ENCODE measurements at places on chromosomes 1 and 21. TPM values are rescaled to one million over a fixed set of nuclear protein-coding genes. Genes with fewer than 3 reads are reported as not detected.

The CCDC190 gene
- total RNA-seq = 13.9 TPM

The KIF14 gene
- total RNA-seq = 29.7 TPM

The HCRTR1 gene
- total RNA-seq = not detected

The TMEM35B gene
- total RNA-seq = 42.7 TPM

The C1orf56 gene
- 4.7 TPM for total RNA-seq

The XCL2 gene
- not detected for total RNA-seq

The S100A16 gene
- total RNA-seq = 705 TPM

The PLPP3 gene
- total RNA-seq = 49.5 TPM

The UBE2U gene
- not detected for total RNA-seq

The ADAR gene
- 99.0 TPM for total RNA-seq

The PRDM16 gene
- not detected for total RNA-seq

The SERPINC1 gene
- not detected for total RNA-seq

The C8B gene
- not detected for total RNA-seq

The COL6A2 gene
- total RNA-seq = 452 TPM

The SERTAD4 gene
- total RNA-seq = 0.06 TPM

The CATSPERE gene
- total RNA-seq = 0.11 TPM

The SLC22A15 gene
- total RNA-seq = 3.4 TPM

The TNFRSF25 gene
- 0.58 TPM for total RNA-seq

The IL20 gene
- not detected for total RNA-seq

The LRRC71 gene
- not detected for total RNA-seq

The ADAMTS1 gene
- 82.8 TPM for total RNA-seq

The SGIP1 gene
- total RNA-seq = 4.3 TPM

The CHI3L2 gene
- 0.83 TPM for total RNA-seq

The TNFRSF14 gene
- total RNA-seq = 13.1 TPM

The GOLT1A gene
- not detected for total RNA-seq

The C1QB gene
- not detected for total RNA-seq
